NCI-H2029 (cell line): ENCODE measurements at places on chromosomes 2 and 18.
A peak's percentile ranks its signal among the peaks of the same experiment; 100 is the strongest.

DNA sequence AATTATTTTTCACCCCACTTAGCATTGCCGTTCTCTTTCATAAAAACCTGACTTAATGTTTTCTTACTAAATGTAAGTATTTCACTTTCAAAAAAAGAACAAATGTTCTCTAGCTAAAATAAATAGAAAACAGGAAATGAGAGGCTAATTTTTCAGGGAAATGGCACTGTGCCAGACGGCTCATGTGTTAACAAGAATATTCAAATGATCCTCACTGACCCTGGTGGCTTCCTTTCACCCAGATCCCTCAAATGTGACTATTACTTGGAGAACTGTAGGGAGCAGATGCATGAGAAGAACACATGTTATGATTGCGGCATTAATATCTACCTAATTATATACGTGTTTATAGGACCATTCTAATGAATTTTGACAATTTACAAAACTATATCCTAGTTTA lies 827.7 kb downstream of the SOCS6 start:
- peak; percentile 15 for DNase-seq

- no peak for DNase-seq
Measured at GRCh38 chr2:145846982-145847381, 1327.1 kb upstream of the ZEB2 start.

DNA sequence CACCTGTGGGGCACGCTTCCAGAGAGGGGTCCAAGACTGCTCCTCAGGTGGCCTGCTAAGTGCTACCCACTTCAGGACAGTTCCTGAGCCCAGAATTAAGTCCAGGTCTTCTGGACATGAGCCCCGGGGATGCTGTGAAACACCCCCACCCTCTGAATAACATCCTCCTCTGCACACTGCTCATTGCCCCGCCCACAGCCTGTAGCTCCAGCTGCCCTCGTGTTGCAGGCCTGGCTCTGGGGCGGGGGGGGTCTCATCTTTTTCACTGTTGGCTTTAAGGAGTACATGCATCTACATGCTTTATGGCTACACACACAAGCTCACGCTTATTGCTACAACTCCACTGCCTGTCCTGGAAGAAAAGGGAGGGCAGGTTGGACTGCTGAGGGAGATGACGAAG lies 92.8 kb downstream of the PTGR3 start:
- no peak for DNase-seq

- no peak for DNase-seq
Measured at GRCh38 chr2:148132412-148132811, 111.5 kb downstream of the MBD5 start.

GRCh38 chr18:76967721-76968472 lies 145.5 kb downstream of the ZNF236 start:
- no peak for DNase-seq

- DNase-seq, result no peak
Measured at GRCh38 chr2:177708660-177709444, 316.3 kb downstream of the AGPS start.

- no peak for DNase-seq
Measured at GRCh38 chr2:66890166-66890742, 455.3 kb downstream of the MEIS1 start.

DNA sequence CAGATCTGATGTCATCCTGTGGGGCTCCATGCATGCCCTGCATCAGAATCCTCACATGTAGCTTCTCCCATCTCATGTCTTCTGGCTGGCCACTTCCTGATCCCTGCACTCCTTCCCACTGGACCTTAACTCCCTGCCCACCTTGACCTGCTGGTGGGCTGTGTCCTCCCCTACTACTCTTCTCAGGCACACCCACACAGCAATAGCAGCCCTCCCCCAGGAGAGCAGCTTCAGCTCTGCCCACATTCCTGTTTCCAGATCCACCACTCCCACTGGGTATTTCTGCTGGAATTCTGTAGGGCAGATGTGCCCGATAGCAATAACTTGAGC lies 137.0 kb upstream of the HS6ST1 start:
- no peak for DNase-seq

GRCh38 chr2:172135446-172135845 lies 32.7 kb upstream of the DLX2 start:
- no peak for DNase-seq

- DNase-seq, result no peak
Measured at GRCh38 chr2:147641651-147642050, 203.2 kb upstream of the ACVR2A start.

DNA sequence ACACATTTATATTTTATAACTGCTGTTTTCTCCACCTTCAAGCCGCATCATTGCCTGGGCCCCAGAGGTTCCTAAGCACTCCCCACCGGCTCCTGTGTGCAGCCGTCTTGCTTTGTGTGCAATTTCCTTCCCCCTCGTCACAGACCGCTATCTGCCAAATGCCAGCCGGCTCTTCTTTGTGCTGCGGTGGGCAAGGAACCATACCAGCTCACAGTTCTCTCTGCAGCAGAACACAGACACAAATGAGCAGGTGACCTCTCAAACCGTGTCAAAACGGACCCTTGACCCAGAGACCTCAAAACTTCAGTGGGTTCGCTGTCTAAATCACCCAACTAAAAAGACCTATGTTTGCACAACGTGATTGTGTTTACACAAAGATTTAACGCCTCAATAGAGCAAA lies 58.2 kb downstream of the KLF7 start:
- no peak for DNase-seq

DNA sequence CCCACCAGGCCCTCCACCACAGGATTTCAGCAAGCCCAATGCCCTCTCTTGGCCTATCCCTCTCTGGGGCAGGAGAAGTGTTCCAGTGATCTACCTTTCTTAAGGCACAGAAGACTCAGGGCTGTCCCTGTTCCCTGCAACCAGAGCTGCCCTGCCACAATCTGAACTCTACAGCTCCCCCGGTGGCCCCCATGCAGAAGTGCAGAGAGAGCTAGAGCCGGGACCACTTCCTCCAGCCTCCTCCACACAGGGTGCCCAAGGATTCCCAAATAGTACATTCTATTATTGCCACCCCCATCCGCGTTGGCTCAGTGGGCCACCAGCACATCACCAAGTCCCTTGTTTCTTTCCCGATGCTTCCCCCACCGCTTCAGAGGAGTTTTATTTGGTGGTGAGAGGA lies 114.8 kb upstream of the PTPRM start:
- DNase-seq, result no peak

DNA sequence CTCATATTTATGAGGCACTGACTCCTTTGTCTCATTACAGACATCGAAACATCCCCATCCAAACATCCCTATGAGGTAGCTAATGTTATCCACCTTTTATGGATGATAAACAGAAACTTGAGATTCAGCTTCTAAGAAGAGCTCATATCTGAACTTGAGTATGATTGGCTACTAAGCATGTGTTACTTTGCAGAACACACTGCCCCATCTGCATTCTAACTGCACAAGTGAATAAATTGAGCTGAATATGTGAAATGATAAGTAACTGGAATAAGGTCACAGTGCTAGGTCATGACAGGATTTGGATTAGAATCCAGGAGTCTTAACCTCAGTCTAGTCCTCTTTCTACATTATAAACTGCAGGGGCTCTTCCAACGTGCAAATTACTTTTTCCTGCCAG lies 172.7 kb downstream of the SETBP1 start:
- peak; percentile 21 for DNase-seq

GRCh38 chr2:15334644-15335326 lies 226.3 kb downstream of the NBAS start:
- peak; percentile 91 for DNase-seq

- no peak for DNase-seq
Measured at GRCh38 chr2:11930211-11930761, 183.9 kb downstream of the LPIN1 start.

- DNase-seq, result no peak
Measured at GRCh38 chr18:77634494-77634893, 384.8 kb downstream of the GALR1 start.

- DNase-seq, result no peak
Measured at GRCh38 chr2:205053827-205054410, 508.6 kb downstream of the PARD3B start.

DNA sequence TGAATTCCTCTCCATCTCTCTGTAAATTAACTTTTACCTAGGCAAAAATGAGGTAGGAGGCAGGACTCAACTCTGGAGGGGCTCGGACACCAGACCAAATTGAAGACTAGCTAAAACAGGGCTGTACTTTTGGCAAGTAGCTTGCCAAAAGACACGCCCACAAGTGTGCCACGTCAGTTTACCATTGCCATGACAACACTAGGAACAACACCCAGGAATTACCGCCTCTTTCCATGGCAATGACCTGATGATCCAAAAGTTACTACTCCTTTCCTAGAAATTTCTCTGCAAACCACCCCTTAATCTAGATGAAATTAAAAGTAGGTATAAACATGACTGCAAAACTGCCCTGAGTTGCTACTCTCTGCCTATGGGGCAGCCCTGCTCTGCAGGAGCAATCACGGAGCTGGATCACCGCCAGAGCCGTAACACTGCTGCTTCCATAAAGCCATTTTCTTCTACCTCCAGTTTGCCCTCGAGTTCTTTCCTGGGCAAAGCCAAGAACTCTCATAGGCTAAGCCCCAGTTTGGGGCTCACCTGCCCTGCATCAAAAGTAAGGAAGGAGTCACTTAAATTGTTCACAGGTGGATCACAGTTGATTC lies 66.0 kb upstream of the FAM136A start:
- peak; percentile 28 for DNase-seq

DNA sequence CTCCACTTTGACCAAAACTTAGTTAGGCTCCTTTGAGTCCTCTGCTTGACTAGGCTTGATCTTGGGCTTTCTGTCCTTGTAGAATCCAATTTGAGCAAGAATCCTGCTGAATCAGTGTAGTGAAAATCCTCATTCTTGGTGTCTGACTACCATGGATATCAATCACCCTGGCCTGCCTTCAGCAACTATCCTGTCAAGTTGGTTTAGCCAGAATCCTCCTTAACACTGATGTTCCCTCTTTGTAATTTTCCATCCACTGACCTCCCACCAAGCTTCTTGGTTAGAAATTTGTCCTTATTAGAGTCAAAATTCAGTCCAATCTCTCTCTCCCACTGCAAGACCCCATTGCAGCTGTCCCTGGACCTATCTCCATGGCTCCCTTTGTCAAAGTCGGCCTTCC lies 494 bp upstream of the RBM45 start:
- no peak for DNase-seq

DNA sequence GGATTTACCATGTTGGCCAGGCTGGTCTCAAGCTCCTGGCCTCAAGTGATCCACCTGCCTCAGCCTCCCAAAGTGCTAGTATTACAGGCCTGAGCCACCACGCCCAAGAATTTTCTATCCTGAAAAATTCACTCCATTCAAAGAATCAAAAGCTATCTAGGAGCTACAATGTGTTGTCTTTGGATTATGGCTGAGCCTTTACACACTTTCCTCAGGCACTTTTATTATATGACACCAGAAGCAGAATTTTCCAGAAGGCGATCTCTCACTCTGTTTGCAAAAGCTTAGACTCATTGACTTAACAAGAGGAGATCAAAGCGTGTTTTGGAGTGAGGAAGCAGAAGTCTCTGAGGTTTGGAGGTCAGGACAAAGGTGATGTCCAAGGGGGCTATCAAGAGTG lies 3.6 kb downstream of the FAM124B start:
- no peak for DNase-seq

GRCh38 chr2:236686561-236686960 lies 116.9 kb downstream of the ACKR3 start:
- DNase-seq, result no peak

- DNase-seq, result no peak
Measured at GRCh38 chr2:61639721-61640120, 101.6 kb upstream of the XPO1 start.

GRCh38 chr2:239895669-239896068 lies 129.5 kb downstream of the NDUFA10 start:
- no peak for DNase-seq

- DNase-seq, result no peak
Measured at GRCh38 chr2:120111193-120111592, 98.3 kb downstream of the EPB41L5 start.

DNA sequence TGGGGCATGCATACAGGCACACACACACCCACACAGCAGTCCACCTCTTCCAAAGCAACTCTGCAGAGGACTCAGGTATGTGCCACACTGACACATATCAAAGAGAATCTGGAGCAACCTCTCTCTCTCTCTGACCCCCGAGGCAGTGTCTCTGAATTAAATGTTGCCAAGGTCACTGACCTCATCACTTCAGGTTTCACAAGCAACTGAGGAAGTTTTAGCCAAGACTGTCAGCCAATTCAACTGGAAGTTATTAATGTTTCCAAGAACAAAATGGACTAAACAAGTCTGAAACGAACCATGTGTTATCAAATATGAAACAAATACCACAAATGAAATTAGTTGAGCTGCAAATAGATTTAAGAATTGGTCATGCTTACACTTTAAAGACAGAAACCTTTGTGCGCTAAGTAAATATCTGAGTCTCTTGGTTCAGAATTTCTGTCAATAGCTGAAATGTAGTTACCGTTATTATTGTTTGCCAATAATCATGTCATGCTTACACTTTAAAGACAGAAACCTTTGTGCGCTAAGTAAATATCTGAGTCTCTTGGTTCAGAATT lies 86.1 kb downstream of the SLC25A12 start:
- DNase-seq, result no peak

GRCh38 chr18:35609236-35609635 lies 27.7 kb downstream of the GALNT1 start:
- DNase-seq, result no peak

GRCh38 chr2:63056107-63057050 lies 5.7 kb downstream of the OTX1 start:
- DNase-seq, result no peak

DNA sequence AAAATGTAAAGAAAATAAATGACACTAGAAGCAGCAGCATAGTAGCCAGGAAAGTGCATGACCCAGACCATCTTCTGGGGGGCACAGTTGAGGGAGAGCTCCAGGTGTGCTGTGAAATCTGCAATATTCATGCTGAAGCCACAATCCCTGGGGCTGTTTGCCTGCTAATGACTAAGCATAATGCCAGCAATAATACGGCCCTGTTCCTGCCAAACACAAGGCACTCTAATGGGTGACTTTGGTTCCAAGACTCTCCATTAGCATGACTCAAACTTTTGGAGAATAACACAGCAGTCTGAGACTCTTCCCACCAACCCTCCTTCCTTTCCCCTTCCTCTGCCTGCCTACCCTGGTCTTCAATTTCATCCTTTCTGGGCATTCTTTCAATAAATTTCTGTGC lies 77.9 kb upstream of the DOCK10 start:
- DNase-seq, result no peak

GRCh38 chr2:38436227-38436664 lies 59.2 kb upstream of the ATL2 start:
- DNase-seq, result no peak

GRCh38 chr2:30266051-30266621 lies 34.8 kb downstream of the LBH start:
- DNase-seq, result no peak

GRCh38 chr2:106997204-106997603 lies 111.2 kb upstream of the ST6GAL2 start:
- peak; percentile 1 for DNase-seq
